H7 (cell line): ENCODE measurements at places on chromosomes 1 and 21.

- no peak for DNase-seq
These were observed 16.4 kb downstream of the KCNA10 start for GRCh38 chr1:110502402-110503151.

DNA sequence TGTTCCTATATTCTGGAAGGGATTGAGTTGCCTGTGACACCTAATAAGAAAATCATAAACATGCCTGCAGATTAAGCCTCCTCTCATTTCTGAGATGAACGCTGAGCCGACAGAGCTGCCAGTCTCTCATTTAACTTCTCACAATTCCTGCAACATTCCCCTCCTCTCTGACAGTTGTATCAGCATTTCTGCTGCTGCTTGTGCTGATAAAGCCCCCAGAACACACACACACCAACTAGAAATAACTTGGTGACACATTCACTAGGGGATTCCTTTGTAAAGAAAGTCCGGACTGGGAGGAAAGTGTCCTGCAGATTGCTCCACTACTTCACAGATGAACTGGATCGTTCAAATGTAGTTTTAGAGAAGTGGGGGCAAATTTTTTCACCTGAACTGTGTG lies 437.3 kb downstream of the PLA2G4A start:
- no peak for DNase-seq

DNA sequence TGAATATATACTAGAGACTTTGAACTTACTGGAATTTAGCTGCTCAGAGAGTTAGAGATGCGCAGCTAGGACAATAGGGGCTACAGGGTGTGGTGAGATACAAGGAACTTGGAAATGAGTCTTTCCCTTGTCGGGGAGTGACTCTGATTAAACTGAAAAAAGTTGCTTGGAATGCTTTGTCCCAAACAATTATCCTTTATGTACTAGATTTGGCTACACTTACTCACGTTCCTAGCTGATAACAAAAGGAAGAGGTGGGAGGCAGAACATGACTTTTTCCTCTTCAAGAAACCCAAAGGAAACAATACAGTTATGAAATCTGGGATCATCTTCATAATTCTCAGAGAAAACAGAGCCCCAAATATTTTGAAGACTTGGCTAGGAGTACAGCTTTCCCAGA lies 6.9 kb upstream of the CGN start:
- DNase-seq, result no peak

DNA sequence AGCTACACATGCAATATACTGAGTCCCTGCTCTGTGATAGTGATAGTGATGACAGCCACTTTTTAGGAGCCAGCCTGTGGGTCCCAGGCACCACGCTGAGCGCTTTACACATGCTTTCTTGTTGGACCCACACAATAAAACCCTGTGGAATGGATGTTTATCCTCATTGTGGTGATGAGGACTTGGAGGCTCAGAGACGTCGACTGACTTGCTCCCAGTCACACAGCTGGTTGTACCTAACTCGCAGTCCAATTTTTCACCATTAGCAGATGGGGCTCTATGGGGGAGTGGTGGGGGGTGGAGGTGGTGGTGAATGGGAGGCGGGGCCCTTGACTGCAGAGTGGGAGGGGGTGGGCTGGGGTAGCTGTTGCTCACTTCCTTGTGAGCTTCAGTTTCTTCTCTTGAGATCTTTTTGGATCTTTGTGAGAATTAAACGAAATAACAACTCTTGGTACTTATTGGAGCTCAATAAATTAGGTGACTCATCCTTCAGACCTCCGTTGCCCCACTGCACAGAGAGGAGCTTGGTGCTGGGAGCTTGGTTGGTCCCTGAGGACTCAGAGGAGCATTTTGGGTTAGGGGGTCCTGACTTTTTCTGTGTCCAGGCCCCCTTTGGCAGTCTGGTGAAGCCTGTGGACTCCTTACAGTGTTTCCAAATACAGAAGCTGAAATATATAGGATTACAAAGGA lies 61.8 kb upstream of the CD1D start:
- DNase-seq, result peak; percentile 38

DNA sequence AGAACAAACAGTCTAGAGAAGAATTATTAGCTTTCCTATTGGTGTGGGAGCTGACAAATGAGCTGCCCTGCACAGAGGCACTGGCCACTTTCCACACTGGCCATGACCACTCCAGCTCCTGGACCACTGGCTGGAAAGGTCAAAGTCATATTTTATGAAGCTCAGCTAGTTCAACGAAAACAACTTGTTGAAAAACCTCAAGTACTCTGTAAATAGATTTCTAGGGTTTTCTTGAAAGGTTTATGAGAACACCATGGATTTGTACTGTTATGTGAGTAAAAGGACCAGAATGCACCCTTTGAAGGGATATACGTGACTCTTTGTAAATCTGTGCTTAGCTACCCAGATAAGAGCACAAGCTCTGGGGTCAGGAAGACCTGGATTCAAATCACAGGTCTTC lies 54.5 kb upstream of the FGGY start:
- DNase-seq, result no peak

DNA sequence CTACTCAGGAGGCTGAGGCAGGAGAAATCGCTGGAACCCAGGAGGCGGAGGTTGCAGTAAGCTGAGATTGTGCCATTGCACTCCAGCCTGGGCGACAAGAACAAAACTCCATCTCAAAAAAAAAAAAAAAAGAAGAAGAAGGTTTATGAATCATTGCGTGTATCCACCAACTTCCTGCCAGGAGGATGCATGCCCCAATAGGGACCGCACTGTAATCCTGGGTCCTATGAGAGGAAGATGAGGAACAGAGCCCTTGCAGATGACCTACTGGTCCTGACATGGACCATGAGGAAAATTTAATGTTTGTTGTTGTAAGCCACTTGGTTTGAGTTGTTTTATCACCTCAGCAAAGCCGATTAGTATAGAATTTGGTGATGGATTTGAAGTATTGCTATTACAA lies 56.7 kb downstream of the PTGS2 start:
- no peak for DNase-seq

GRCh38 chr1:232123775-232124659 lies 497.4 kb downstream of the DISC1 start:
- DNase-seq, result no peak

- DNase-seq, result no peak
These were observed 24.9 kb upstream of the CTBS start for GRCh38 chr1:84598846-84599741.

- no peak for DNase-seq
These were observed 179.2 kb upstream of the POU3F1 start for GRCh38 chr1:38225745-38226144.

DNA sequence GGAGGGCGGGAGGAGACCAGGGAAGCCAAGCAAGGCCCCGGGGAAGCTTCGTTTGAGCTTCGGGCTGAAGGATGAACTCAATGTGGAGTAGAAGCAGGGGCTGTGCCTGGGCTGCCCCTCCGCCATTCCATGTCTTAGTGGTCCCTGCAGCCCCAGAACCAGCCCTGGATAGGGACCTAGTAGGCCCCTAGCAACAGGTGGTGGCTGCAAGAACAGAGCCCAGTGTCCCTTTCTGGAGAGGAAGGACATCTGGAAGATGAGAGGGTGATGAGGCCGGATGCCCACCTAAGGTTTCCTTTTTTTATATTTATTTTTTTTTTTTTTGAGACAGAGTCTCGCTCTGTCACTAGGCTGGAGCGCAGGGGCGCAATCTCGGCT lies 27.2 kb downstream of the ECE1 start:
- DNase-seq, result no peak

- DNase-seq, result peak; percentile 8
These were observed 21.7 kb upstream of the ABCD3 start for GRCh38 chr1:94396356-94397010.

- no peak for DNase-seq
These were observed 8.9 kb upstream of the FMO3 start for GRCh38 chr1:171081763-171082201.

DNA sequence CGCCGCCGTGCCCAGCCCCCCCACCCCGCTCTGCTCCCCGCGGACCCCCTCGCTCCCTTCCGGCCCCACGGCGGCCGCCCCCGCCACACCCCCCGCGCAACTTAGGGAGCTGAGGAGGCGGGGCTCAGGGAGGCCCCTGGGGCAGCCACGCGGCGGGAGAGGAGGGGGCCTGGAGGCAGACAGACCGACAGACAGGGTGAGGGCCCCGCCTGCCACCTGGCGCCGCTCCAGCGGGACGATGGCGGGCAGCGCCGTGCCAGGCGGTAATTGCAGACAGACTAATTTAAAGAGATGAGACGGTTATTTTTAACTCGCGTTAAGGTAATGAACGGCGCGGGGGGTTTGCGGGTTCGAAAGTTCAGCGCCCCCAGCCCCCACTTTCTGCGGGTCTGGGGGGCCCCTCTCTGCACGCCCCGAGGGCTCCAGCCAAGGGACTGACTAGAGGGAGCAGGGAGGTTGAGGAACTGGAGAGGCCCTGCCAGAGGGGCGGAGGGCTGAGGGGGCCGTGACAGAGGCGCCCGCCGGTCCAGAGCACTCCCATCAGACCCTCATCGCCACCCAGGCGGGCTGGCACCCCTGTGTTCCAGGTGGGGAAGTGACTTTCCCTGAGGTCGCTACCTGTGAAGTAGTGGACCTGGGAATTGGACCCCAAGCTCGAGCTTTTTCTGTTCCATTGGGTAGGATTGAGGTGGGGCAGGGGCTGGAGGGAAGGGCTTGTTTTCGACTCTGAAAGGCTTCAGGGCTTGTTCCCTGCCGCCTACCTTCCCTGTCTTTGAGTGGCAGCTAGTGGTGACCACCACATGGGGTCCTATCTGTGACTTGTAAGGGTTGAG lies 5.4 kb downstream of the FOXO6 start:
- peak; percentile 79 for DNase-seq

GRCh38 chr1:152359906-152360305 lies at the start of gene FLG2:
TSS of gene FLG2 (minus strand) at chr1:152360006. CDS start at chr1:152358884, 1,122 bp downstream.
- no peak for DNase-seq

DNA sequence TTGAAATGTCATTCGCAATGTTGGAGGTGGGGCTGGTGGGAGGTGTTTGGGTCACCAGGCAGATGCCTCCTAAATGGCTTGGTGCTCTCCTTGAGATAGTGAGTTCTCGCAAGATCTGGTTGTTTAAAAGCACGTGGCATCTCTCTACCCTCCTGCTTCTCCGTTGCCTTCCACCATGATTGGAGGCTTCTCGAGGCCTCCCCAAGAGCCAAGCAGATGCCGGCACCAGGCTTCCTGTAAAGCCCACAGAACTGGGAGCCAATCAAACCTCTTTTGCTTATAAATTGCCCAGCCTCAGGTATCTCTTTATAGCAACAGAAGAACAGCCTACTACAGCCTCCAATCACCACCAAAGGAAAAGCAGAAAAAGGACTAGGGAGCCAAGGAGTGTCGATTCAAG lies 80.5 kb downstream of the PDE9A start:
- DNase-seq, result no peak

GRCh38 chr1:153122831-153123421 lies 9.6 kb upstream of the SPRR2F start:
- DNase-seq, result peak; percentile 75

DNA sequence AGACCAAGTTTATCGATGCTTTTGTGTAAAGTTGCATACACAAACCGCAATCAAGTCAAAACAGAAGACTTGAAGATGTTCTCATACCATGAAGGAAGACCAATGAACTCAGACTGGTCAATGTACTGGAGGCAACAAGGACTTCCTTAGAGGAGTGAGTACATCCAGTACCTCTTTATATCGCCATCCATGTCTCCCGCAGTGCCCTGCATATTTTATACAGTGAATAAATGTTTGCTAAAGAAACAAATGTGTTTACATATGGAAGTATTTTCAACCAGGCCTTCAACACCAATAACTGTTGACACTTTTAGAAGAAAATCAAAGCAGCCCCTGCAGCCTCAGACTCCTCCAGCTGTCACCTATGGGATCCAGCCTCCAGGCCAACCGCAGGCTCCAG lies 125.6 kb downstream of the SMYD3 start:
- no peak for DNase-seq

- DNase-seq, result no peak
These were observed 122.3 kb downstream of the C1orf21 start for GRCh38 chr1:184509105-184509504.

DNA sequence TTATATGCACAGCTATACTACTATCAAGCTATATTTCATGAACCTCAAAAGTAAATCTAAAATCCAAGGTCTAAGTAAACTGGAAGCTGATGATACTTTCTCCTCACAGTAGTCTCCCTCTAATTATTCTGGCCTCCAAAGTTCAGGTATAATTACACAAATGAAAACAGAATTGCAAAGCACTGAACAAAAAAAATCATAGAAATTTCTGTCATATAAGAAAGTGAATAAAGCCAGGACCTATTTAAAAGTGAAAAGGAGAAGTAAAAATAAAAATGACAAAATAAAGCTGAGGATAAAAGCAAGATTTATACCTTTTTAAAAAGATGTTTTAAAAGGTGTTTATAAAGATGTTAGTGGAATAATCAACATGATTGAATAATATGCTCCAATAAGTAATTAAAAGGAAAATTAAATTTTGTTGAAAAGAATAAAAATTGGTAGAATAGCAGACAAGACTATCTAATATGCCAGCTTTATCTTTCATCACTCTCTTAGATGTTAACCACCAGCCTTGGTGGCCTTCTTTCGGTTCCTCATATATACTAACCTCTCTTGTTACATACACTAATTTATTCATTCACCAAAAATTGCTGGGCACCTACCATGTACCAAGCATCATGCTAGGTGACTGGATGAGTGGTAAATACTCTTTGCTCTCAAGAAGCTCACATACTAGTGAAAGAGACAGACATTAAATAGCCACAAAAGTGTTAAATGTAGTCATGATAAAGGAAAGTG lies 25.1 kb downstream of the SHCBP1L start:
- DNase-seq, result no peak

- DNase-seq, result no peak
These were observed 76.5 kb downstream of the S1PR1 start for GRCh38 chr1:101313356-101313755.

- DNase-seq, result no peak
These were observed 171.4 kb upstream of the SNX7 start for GRCh38 chr1:98490099-98490498.
